Activated CD4-positive, alpha-beta T cell treated with anti-CD3 and anti-CD28 coated beads, Interleukin-2, amount 10 ng/mL, durations not matched to agents 24 days and 14 days (primary cell): ENCODE measurements at places on chromosomes 5 and 9.

DNA sequence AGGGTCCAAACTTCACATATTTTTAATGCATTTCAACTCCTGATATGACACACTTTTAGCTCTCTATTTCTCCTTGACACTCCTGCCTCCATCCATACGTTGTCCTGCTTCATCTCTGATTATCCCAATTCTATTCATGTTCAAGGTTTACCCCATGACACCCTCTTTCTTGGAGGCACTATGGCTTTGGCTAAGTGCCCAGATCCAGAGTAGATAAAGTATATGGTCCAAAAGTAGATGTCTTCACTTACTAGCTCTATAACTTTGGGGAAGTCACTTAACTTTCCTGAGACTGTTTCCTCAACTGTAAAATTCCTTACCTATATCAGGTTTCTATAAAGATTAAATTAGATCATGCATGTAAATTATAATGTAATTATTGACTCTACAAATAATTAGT, 36.1 kb downstream of the SLC22A5 start:
- no peak for DNase-seq
- no peak overlapping the region for H3K27ac ChIP-seq
- H3K4me1 ChIP-seq, result peaks cover 26% of the 10 kb centered on the region
- peaks cover 11% of the 10 kb centered on the region for H3K27me3 ChIP-seq

- H3K36me3 ChIP-seq, result no peaks in the 10 kb centered on the region
- no peak overlapping the region for H3K4me3 ChIP-seq
- no peak for DNase-seq
- H3K27me3 ChIP-seq, result no peaks in the 10 kb centered on the region
- no peaks in the 10 kb centered on the region for H3K4me1 ChIP-seq
Measured at GRCh38 chr5:155303120-155303519, 289.6 kb downstream of the KIF4B start.

- peak overlapping the region; percentile 85 for H3K4me3 ChIP-seq
- peaks cover 47% of the 10 kb centered on the region for H3K27me3 ChIP-seq
- H3K36me3 ChIP-seq, result peaks cover 3% of the 10 kb centered on the region
- H3K4me1 ChIP-seq, result peaks cover 41% of the 10 kb centered on the region
Measured at GRCh38 chr5:181173027-181173419, 25.6 kb downstream of the OR2V2 start.

DNA sequence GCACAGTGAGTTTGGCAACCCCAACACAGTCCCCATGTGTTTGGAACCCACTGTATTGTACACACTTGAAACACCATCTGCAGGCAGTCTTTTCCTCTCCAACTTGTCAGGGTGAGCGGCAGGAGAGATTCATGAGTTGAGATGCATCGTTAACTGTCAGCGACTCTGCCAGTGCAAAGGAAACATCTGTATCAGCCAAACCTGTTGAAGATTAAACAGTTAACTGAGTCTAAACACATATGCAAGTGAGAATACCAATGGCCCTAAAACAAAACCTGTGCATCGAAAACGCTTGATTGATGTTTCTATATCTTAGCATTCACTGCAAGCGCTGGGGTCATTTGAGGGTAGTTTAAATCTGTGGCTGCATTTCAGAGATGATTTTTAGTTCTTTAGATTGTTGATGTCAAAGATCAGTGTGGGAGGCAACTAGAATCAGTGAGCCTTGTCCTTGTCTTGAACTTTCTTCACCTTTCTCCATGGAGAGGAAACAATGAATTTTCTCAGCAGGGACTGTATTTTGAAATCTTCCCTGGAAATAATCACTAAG, 41.3 kb upstream of the PAM start:
- H3K27me3 ChIP-seq, result peaks cover 5% of the 10 kb centered on the region
- peaks cover 2% of the 10 kb centered on the region for H3K4me1 ChIP-seq
- H3K36me3 ChIP-seq, result no peaks in the 10 kb centered on the region

DNA sequence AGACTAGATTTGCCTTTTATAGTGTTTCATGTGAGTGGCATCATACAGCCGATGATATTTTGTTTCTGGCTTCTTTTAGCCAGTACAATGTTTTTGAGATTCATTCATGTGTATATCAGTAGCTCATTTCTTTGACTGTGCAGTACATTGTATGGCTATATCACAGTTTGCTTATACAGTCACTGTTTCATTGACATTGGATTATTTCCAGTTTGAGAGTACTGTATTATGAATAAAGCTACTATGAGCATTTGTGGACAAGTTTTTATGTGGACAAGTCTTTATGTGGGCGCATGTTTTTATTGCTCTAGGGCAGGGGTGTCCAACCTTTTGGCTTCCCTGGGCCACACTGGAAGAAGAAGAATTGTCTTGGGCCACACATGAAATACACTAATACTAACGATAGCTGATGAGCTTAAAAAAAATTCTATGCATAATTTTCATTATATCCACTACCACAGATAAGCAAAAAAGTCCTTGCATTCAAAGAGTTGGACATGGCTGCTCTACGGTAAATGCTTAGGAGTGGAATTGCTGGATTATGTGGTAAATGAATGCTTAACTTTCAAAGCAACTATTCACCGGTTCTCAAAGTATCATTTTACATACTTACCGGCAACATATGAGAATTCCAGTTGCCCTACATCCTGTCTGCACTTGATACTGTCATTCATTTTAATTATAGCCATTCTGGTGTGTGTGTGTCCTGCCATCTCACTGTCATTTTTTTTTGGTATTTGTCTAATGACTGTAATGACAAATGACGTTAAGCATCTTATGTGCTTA, 177.8 kb downstream of the RGS3 start:
- H3K27me3 ChIP-seq, result peaks cover 25% of the 10 kb centered on the region
- no peaks in the 10 kb centered on the region for H3K4me1 ChIP-seq
- no peak for DNase-seq
- H3K36me3 ChIP-seq, result no peaks in the 10 kb centered on the region
- no peak overlapping the region for H3K27ac ChIP-seq

GRCh38 chr5:139210585-139210984, 12.4 kb upstream of the SIL1 start:
- no peak overlapping the region for H3K4me3 ChIP-seq
- no peaks in the 10 kb centered on the region for H3K36me3 ChIP-seq
- no peak overlapping the region for H3K27ac ChIP-seq
- peaks cover 2% of the 10 kb centered on the region for H3K4me1 ChIP-seq
- H3K27me3 ChIP-seq, result peaks cover 8% of the 10 kb centered on the region

GRCh38 chr5:41509399-41510175, 814 bp downstream of the PLCXD3 start:
- H3K36me3 ChIP-seq, result no peaks in the 10 kb centered on the region
- H3K27ac ChIP-seq, result no peak overlapping the region
- no peak overlapping the region for H3K4me3 ChIP-seq
- peaks cover 33% of the 10 kb centered on the region for H3K27me3 ChIP-seq

DNA sequence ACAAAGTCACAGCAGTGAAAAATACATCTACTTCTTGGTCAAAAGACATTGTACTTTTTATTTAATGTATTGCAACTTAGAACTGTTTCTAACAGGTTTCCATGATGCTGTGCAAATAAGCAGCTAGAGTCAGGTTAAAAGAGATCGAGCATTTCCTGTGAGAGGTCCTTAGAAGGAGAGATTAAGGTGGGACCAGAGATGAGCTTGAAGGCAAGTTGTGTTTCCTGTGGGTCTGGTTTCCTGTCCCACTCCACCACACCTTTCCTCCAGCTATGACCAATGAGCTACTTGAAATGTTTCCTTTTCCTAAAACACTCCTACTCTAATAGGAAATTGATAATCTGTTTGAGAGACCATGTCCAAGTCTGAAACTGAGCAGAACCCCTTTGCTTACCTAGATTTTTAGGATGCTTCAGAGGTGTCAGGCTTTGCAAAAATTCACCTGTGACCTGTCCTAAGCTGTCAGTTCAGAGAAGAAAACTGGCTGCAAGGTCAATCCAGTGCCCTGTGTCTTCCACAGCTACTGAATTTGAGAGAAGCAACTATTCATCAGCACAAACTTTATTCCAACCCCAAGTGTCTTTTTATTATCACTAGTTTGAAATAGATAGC, 13.1 kb upstream of the RLN1 start:
- H3K36me3 ChIP-seq, result peaks cover 28% of the 10 kb centered on the region
- H3K27me3 ChIP-seq, result no peaks in the 10 kb centered on the region
- H3K4me3 ChIP-seq, result peak overlapping the region; percentile 38
- DNase-seq, result peak; percentile 74
- H3K4me1 ChIP-seq, result peaks cover 23% of the 10 kb centered on the region
- H3K27ac ChIP-seq, result peak overlapping the region; percentile 43

DNA sequence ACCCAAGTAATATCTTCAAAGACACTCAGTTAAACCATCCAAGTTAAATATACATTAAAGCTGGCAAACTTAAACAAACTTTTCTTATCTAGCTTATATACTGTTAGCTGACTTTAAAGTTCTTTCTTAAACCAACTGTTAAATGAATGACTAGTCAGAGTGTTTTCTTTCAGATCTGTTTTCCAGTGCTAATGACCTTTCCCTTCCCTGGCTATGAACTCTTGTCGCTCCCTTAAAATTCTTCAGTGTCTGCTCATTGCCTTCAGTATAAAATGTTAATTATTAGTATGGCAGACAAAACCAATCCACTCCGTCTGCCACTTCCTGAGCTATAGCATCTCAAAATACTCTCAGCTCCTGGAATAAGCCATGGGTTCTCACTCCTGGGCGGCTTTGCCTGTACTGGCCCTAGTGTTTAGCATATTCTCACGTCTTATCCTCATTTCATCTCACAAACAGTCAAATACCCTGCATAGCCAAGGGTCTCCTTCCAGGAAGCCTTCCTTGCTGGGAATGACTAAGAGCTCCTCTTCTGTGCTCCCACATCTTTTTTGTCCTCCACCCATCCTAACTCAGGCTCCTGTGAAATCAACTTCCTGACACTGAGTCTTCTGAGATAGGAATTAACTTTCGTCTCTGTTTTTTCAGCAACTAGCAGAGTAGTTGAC, 87.7 kb downstream of the VCAN start:
- H3K4me1 ChIP-seq, result no peaks in the 10 kb centered on the region
- peaks cover 29% of the 10 kb centered on the region for H3K27me3 ChIP-seq
- H3K27ac ChIP-seq, result no peak overlapping the region
- H3K4me3 ChIP-seq, result no peak overlapping the region

- peaks cover 2% of the 10 kb centered on the region for H3K36me3 ChIP-seq
- no peak overlapping the region for H3K4me3 ChIP-seq
Measured at GRCh38 chr9:93622691-93623090, 46.3 kb downstream of the PHF2 start.

- H3K4me3 ChIP-seq, result no peak overlapping the region
- DNase-seq, result no peak
- peaks cover 3% of the 10 kb centered on the region for H3K27me3 ChIP-seq
- H3K36me3 ChIP-seq, result no peaks in the 10 kb centered on the region
- no peaks in the 10 kb centered on the region for H3K4me1 ChIP-seq
- H3K27ac ChIP-seq, result no peak overlapping the region
Measured at GRCh38 chr5:177098470-177099141, 11.9 kb downstream of the FGFR4 start.

- H3K27ac ChIP-seq, result no peak overlapping the region
- no peaks in the 10 kb centered on the region for H3K36me3 ChIP-seq
- H3K27me3 ChIP-seq, result no peaks in the 10 kb centered on the region
- no peak overlapping the region for H3K4me3 ChIP-seq
- no peak for DNase-seq
Measured at GRCh38 chr5:87560528-87560927, 147.8 kb upstream of the CCNH start.

- no peaks in the 10 kb centered on the region for H3K27me3 ChIP-seq
- H3K36me3 ChIP-seq, result no peaks in the 10 kb centered on the region
- no peak overlapping the region for H3K4me3 ChIP-seq
- H3K27ac ChIP-seq, result no peak overlapping the region
Measured at GRCh38 chr9:8905731-8906130, 1106.2 kb upstream of the DMAC1 start.

GRCh38 chr9:135422341-135422944, 57.1 kb upstream of the PPP1R26 start:
- DNase-seq, result no peak
- no peaks in the 10 kb centered on the region for H3K27me3 ChIP-seq
- no peaks in the 10 kb centered on the region for H3K4me1 ChIP-seq
- no peak overlapping the region for H3K4me3 ChIP-seq
- no peaks in the 10 kb centered on the region for H3K36me3 ChIP-seq

GRCh38 chr9:90301277-90301653, 341.4 kb downstream of the DIRAS2 start:
- peaks cover 19% of the 10 kb centered on the region for H3K27me3 ChIP-seq
- H3K27ac ChIP-seq, result no peak overlapping the region
- no peaks in the 10 kb centered on the region for H3K36me3 ChIP-seq
- H3K4me1 ChIP-seq, result no peaks in the 10 kb centered on the region

- no peak overlapping the region for H3K4me3 ChIP-seq
- no peak overlapping the region for H3K27ac ChIP-seq
- DNase-seq, result no peak
- no peaks in the 10 kb centered on the region for H3K4me1 ChIP-seq
Measured at GRCh38 chr5:128632264-128632663, 94.2 kb upstream of the FBN2 start.

DNA sequence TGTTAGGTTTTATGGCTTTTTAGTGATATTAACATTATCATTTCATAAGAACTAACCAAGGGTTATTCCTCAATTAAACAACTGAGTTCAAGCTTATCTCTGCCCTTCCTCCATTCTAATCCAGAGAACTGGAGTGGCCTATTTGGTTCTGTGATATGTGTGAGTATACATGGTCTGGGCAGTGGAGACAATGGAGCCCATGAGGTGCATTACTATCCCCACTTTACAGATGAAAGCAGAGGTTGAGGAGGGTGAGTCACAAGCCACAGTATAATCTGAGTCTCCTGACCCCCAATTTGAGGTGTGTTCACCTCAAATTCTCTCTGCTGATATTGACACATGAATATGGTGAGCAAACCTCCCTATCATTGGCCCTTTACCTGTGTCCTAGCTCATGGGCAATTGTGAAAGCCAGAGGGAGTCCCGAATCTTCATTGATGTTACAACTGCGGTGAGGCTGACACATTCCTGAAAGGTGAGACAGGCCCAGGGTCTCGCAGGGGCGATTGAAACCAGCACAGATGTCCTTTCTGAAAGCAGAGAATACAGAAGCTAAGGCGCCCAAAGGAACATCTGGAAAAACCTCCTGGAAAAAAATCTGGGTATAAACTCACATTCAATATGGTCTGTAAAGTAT, 217.2 kb downstream of the TARS1 start:
- H3K4me1 ChIP-seq, result no peaks in the 10 kb centered on the region
- no peak overlapping the region for H3K27ac ChIP-seq
- H3K36me3 ChIP-seq, result no peaks in the 10 kb centered on the region
- H3K27me3 ChIP-seq, result no peaks in the 10 kb centered on the region
- no peak overlapping the region for H3K4me3 ChIP-seq

DNA sequence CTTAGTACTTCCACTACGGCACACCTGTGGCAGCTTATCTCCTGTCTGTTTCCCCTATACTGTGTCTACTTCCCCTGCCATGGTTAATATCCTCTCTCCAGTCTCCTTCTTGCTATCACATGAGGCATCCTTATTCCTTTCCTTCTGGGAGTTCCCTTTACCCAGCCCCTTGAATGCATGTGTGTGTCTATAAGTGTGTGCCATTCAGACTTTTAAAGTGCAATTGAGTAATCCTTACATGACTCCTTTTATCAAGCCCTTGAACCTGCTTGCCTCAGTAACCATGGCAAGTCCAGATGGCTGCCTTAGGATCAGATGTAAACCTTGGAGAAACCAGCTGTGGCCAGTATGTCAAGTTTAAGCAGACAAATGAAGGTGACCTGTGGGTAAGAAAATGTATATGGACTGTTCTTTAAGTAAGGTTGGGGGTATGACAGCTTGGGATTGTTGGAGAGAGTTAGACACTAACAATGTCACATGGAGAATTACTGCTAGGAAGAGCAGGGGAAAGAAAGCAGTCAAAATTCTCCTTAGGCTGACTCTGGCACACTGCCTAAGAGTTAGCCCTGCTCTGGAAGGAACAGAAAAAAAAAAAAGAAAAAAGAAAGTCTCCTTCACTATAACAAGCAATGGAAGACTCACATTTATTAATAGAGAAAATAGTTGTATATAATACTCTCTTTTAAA, 142.1 kb downstream of the HINT1 start:
- no peak for DNase-seq
- H3K4me1 ChIP-seq, result no peaks in the 10 kb centered on the region
- H3K27ac ChIP-seq, result no peak overlapping the region
- H3K4me3 ChIP-seq, result no peak overlapping the region
- no peaks in the 10 kb centered on the region for H3K27me3 ChIP-seq
- H3K36me3 ChIP-seq, result no peaks in the 10 kb centered on the region
